HCT116 (cell line): ENCODE measurements at places on chromosomes 1 and 21. TPM values are rescaled to one million over a fixed set of nuclear protein-coding genes. Genes with fewer than 3 reads are reported as not detected.

Gene BCL2L15
- 0.54 TPM for total RNA-seq

DNA sequence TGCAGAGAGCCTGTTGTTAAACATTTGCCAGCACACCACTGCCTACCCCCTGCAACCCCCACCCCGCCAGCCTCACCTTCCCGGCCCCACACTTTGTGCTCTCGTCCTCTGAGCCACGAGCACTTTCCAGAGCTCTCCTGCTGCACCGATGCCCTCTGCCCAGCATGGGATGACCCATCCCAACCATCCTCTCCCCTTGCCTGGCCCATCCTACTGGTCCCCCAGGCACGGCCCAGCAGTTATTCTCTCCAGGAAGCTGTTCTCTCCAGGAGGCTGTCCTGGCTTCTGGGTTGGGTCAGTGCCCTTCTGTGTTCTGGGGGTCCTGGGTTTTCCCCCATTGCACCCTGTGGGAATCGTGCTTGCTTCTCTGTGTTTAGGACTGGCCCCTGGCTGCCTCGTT lies 60.1 kb upstream of the ABCG1 start:
- no peak for DNase-seq

- no peak for DNase-seq
Measured at GRCh38 chr21:41951876-41952567, 1.8 kb downstream of the C2CD2 start.

Gene TRPM2
- 28.1 TPM for total RNA-seq

- no peak for DNase-seq
Measured at GRCh38 chr21:34498623-34499022, 13.4 kb downstream of the KCNE1 start.

DNA sequence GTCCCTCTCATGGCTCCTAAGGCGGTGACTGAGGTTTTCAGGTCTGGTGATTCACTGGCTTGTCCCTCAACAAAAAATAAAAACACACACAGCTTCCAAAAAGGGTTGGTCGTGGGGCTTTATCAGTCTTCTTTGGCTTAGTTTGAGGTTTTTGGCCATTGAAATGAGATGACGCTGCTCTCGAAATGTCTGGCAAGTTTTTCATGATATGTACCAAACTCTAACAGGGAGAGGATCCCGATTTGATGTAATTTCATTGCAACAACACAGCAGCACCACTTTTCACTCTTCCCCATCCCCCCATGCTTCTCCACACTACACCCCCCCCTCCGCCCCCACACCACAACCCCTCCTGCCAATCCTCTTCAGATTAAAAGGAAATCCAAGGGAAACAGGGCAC lies 187.1 kb upstream of the NFIA start:
- DNase-seq = no peak

DNA sequence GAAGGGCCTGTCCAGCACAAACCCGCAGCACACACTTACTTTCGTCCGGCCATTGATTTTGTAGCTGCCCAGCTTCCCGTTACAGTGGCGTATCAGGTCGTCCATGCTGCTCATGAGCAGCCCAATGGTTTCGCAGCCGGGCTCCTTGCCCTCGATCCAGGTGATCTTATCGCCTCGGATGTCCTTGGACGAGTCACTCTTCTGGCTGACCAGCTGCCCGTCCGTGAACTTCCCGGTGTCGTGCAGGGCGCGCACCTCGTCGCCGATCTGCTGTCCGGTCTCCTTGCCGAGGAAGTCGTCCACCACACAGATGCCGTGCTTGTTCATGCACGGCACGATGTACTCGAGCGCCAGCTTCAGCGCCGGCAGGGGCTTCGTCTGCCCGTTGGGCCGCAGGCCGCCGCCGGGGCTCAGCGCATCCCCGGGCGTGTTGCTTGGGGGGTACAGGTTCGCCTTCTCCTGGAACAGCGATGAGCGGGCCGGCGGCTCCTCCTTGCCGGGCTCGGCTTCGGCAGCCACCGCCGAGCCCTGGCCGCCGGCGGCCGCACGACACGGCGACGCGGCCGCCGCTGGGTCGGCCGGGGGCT lies 1.0 kb downstream of the EGLN1 start:
- DNase-seq = no peak

- DNase-seq = no peak
Measured at GRCh38 chr1:114448370-114449036, 62.5 kb downstream of the TRIM33 start.

Gene KIF26B
- total RNA-seq = 0.49 TPM

DNA sequence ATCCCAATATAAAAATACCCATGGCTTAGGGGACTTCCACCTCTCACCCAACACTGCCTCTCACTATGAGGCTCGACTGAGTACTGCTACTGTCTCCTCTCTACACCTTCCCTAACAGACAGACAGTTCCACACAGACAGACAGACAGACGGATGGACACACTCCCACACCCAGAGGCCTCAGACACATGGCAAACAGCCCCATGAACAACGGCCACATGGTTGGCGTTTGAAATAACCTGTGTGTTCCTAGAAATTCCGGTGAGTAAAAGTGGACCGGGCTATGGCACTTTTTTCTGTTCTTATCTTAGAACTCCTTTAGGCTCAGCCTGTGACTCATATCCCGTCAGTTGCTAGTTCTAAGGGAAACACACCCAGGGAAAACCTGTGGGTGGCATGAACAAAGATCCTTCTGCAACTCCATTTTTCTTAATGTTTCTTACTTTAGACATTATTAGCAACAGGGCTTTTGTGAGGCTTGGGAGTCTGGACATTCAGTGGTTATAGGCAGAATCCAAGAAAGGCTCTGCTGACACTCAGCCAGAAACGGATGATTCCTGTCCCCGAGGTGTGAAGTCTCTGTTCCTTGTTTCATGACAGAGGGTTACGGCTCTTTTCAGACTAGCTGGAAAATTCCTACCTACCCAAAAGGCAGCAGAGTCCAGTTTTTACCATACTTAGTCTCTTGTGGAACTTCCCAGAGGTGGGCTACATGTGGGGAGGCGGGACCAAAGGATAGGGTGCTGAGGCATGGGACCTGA lies 90.5 kb upstream of the TLR5 start:
- DNase-seq = peak; percentile 70

- no peak for DNase-seq
Measured at GRCh38 chr1:92899780-92900179, 61.5 kb downstream of the DIPK1A start.

Gene CR1L
- 0.15 TPM for total RNA-seq

- DNase-seq = no peak
Measured at GRCh38 chr1:183645531-183645930, 7.6 kb downstream of the APOBEC4 start.

- DNase-seq = no peak
Measured at GRCh38 chr1:60573121-60573520, 499.6 kb upstream of the C1orf87 start.

DNA sequence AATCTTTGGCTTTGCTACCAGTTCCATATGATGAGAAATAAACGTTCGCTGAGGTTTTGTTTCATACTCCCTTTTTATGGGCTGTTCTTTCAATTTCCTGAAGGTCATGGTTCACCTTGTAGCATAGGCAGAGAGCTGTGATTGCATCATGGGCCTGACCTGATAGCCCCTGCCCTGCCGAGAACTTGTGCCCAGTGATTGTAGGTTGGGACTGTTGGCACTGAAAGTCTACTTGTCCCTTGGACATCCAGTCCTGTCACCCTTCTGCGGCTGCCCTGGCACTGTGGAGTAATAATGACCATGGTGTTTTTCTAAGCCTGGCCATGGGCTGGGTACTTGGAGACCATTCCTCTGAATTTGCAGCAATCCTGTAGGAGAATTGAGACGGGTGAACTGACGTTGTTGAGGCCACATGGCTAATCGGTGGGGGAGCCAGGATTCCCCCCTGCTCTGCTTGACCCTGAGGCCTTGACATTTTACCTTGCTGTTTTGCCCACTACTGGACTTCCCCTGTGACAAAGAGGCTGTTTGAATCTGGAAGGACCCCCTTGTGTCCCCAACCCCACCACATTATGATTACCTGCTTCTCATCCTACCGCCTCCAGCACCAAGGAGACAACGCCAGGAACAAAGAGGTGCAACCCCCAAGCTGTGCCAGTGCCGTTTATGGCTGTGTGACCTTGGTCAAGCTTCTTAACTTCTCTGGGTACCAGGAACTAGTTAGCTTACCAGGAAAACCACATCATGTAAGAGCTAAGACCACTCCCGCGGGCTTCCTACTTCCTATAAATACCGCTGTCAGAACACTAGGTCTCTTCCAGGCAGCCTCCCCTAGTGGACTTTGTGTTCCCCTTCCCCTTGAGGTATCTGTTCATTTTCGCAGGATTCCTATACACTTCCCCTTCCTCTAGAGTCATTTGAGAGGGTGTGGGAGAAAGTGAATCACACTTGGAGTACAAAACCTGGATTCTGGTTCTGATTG lies 23.4 kb downstream of the SESN2 start:
- DNase-seq = no peak

DNA sequence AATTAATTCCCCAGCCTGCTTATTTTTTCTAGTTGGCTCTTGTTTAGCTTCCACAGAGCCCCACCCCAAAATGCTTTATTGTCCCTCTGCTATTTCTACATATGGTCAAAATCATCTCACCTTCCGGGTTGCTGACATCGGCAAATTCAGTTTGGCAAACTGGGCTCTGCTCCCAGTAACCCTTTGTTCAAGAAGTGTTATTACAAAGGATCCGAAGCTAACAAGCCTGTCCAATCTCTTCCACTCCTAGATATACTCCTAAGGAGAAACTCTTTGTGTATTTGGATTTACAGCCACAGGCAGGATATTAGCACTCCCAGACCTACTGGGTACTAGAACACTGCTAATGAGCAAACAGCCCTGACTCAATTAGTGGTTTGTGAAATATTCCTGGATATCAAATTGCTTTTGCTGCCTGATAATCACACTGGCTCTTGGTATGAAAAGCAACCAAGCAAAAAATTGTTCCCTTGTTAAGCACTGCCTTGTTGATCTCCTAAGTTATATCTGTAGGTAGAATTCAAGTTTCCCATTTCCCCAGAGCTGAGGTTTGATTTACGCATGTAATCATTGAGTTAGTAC lies 4.0 kb downstream of the JUN start:
- DNase-seq = no peak

Gene CD1C
- total RNA-seq = not detected

Gene CAMK2N1
- total RNA-seq = 20.5 TPM

DNA sequence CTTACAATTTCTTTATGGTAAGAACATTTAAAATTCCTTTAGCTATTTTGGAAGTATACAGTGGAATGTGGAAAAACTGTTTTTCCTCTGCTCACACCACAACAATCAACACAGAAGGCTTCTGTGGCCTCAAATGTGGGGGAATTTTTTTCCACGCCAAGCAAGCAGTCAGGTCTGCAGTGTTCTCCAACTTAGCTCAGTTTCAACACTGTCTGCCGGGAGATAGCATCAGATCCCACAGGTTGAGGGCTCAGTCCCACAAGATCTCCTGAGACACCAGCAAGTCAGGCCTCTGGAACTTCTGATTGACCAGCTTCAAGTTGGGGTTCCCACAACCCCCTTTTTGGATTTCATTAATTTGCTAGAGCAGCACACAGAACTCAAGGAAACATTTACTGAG lies 50.3 kb downstream of the PTBP2 start:
- DNase-seq = no peak

Gene LAMB3
- total RNA-seq = 70.2 TPM

DNA sequence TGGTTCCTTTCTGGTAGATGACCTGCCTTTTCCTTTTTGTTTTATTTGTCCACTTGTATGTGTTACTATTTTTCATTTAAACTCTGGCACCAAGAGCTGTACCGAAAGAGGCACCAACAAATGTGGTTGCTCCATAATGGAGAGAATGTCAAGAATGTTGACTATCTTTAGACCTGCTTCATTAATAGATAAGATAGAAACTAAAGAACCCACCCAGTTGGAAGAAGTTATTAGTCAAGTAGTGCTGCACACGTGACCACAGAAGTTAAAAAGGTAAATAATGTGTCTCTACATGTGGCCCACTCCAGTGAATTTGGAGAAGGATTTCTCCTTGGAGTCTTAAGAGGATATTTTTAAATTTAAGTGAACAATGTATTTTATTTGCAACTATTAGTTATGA lies 9.3 kb downstream of the ATP1A1 start:
- no peak for DNase-seq

DNA sequence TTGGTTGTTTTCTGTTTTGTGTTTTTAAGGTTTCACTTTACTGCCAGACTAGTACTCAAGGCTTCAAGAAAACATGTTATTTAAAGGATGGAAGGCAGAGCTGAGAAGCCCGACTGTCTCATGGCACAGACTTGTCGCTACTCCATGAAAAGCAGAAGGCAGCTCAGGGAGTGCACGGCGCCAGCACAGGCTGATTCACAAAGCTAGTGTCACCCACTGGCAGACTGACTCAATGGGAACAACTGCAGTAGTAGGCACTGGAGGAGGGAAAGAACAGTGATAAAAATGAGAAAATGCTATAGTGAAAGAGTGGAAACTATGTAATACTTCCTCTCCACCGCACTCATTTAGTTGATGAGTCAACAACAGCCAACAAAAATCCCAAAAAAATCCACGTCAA lies 14.7 kb downstream of the HSF2BP start:
- DNase-seq = no peak

DNA sequence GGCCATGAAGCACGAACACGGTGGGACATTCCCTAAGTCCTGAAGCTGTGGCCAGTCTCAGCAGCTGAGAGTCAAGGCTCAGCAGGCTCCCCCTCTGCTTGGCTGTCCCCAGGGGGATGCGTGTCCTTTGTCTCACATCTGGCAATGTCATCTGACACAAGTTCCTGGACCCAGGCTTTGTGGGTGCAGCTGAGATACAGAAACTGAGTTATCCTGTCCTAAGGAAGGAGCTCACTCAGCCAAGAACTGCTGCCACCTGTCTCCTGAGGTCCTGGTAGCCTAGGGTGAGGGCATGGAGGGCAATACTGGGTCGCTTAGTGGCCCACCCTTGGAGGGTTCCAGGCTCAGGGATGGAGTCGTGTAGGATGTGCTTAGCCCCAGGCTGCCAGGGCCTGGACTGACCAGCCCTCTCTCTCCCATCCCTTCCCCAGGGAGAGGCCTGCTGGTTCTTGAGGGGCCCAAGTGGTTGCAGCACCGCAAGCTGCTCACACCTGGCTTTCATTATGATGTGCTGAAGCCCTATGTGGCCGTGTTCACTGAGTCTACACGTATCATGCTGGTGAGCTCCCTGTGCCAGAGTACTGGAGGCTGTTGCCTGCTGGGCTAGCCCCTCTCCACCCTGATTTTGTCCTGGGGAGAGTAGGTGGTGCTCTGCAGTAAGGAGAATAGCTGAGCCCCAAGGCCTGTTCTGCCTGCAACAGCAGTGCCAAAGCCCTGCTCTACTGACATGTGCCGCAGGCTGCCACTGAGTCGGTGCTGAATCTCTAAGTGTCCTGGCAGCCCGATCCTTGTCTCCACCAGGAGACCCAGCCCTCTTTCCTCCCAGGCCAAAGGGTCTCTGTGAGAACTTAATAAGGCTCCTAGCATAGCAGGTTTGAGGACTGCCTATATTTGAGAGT lies 13.5 kb downstream of the CYP4B1 start:
- DNase-seq = no peak

GRCh38 chr1:213844632-213845031 lies 143.1 kb upstream of the PROX1 start:
- no peak for DNase-seq

Gene IBA57
- total RNA-seq = 11.6 TPM

Gene NIPAL3
- total RNA-seq = 16.6 TPM

- DNase-seq = no peak
Measured at GRCh38 chr1:111202366-111202706, 1.9 kb upstream of the DENND2D start.

GRCh38 chr1:175656416-175656815 lies 87.0 kb downstream of the TNR start:
- DNase-seq = no peak

- no peak for DNase-seq
Measured at GRCh38 chr1:62676611-62677356, 11.4 kb downstream of the DOCK7 start.

- DNase-seq = no peak
Measured at GRCh38 chr1:203206129-203206687, 19.7 kb upstream of the CHI3L1 start.

- DNase-seq = no peak
Measured at GRCh38 chr1:54548389-54549044, 489 bp downstream of the ACOT11 start.

Gene MCOLN2
- total RNA-seq = 11.3 TPM
